HS-5 (cell line): ENCODE measurements at places on chromosomes 13 and 19.

GRCh38 chr13:113084094-113084942, 21.3 kb upstream of the F7 start:
- no peak for DNase-seq

DNA sequence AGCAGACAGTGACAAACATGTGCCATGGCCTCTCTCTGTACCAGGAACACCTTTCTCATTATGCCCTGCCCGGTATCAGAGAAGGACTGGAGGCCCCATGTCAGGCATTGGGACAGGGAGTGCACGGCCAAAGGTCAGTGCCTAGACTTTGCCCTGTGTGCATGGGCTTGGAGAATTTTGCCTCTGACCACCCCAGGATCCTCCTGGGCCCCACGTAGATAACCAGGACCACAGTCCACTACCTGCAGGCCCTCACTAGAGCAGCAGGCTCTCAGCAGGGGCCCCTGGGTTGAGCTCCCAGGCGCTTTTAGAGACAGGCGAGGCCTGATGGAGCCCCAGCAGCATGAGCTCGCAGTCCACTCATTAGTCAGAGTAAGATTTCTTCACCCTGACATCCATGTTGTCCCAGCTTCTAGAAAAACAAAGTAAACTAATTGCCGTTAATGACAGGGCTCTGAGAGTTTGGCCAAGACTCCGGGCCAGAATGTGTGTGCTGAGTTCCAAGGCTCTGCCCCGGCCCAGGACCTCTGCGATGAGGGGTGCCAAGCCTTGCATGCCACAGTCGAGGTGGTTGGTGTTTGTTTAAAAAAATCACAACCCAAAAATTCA, 42.7 kb downstream of the CAPN12 start:
- no peak for DNase-seq

- no peak for DNase-seq
These were observed 4.9 kb downstream of the NANOS3 start for GRCh38 chr19:13881692-13882418.

GRCh38 chr13:77859450-77859849, 59.2 kb downstream of the EDNRB start:
- DNase-seq = no peak

DNA sequence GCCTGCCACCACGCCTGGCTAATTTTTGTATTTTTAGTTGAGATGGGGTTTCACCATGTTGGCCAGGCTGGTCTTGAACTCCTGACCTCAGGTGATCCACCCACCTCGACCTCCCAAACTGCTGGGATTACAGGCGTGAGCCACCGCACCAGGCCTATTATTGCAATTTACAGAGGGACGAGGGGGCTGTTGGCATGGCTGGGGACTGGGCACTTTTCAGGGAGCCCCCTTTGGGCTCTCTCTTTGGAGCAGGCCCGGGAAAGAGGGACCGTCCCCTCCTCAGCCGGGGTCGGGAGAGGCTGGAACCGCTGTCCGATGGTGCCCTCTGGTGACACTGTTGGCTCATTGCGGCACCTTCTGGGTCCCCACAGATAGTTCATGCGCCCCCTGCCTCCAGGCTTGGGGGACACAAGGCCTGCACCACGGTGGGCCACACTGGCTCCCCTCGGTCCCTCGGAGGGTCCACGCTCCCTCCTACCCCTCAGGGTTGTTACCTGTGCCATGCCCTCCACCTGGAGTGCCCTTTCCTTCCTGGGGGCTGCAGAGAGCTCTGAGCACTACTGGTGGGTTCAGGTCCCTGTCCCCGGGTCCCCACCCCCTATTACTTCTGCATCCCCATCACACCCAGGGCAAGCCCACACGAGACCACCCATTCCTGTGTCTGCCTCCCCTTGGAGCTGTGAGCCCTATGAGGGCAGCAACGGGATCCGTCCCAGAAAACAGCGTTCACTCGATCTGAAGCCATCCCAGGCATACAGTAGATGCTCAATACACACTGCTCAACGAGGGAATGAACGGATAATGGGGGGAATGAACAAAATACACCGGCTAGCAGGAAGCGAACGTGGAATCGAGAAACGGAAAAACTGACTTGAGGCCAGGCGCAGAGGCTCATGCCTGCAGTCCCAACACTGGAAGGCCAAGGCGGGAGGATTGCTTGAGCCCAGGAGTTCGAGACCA, 12.5 kb downstream of the FEM1A start:
- DNase-seq = no peak

GRCh38 chr19:53531457-53531856, 6.5 kb upstream of the ZNF331 start:
- no peak for DNase-seq

GRCh38 chr13:30148171-30148754, 159.1 kb downstream of the KATNAL1 start:
- no peak for DNase-seq

DNA sequence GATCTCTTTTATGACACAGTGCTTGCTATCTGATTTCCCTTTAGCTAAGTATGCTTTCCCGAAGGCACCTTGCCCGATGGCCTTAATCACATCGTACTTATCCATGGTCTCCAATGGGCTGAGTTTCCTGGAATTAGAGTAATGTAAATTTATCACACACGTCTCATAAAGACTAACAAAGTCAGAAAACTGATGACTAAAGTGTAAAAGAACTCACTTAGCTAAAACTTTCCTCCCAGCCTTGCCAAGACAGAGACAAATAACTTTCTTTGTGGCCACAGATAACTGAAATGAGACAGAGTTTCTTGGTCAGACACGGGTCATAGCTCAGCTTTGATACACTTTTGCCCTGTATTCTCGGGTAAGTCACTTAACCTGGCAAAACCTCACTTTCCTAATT, 1.5 kb downstream of the NEK5 start:
- no peak for DNase-seq
